ENCODE measurements at places on chromosomes 13 and 19.

GRCh38 chr13:59745392-59745788 lies 418.3 kb downstream of the DIAPH3 start:
- DNase-seq, result no peak

GRCh38 chr13:64793131-64793530 lies 2437.0 kb downstream of the PCDH9 start:
- DNase-seq, result no peak

DNA sequence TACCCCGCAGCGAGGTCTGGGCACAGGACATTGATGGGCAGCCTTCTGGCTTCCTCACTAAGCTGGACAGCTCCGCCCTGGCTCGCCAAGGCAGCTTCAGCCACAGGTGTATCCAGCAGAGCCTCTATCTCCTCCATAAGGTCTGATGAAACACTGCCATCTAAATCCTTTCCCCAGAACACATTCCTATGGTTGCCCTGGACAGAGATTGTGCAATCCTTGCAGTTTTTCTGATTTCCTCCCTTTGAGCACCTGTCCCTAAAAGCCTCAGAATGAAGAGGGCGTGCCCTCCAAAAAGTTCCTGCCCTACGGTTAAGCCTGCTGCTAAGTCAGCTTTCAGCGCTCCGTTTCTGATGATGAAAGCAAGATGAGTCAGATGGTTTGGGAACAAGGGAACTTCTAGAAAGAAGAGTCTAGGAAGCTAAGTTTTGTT lies 21.0 kb downstream of the CLEC4M start:
- DNase-seq, result no peak

DNA sequence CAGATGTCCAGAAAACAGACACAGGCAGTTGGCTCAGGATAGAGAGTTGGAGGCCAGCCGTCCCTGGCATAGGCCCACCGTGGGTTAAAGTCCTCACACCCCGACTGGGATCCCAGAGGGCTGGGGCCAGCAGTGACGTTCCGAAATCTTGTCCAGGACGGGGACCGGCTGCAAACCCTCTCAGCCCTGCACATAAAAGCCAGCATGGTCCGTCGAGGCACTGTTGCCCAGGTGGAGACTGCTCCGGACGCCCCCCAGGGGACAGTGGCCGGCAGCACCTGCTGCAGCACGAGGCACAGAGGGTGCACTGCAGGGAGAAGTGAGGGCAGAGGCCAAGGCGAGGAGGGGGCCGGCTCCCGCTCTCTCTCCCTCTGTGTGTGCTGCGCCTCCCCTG lies 4.3 kb upstream of the IFNL2 start:
- no peak for DNase-seq

DNA sequence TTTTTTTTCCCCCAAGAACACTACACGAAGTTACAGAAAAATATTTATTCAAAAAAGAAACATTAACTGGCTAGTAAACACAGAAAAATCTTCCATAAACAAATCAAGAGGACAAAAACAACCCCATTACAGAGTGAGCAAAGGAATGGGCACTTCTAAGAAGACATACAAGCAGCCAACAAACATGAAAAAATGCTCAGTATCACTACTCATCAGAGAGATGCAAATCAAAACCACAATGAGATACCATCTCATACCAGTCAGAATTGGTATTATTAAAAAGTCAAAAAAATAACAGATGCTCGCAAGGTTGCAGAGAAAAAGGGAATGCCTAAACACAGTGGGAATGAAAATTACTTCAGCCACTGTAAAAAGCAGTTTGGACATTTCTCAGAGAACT lies 131.7 kb downstream of the UGGT2 start:
- no peak for DNase-seq

DNA sequence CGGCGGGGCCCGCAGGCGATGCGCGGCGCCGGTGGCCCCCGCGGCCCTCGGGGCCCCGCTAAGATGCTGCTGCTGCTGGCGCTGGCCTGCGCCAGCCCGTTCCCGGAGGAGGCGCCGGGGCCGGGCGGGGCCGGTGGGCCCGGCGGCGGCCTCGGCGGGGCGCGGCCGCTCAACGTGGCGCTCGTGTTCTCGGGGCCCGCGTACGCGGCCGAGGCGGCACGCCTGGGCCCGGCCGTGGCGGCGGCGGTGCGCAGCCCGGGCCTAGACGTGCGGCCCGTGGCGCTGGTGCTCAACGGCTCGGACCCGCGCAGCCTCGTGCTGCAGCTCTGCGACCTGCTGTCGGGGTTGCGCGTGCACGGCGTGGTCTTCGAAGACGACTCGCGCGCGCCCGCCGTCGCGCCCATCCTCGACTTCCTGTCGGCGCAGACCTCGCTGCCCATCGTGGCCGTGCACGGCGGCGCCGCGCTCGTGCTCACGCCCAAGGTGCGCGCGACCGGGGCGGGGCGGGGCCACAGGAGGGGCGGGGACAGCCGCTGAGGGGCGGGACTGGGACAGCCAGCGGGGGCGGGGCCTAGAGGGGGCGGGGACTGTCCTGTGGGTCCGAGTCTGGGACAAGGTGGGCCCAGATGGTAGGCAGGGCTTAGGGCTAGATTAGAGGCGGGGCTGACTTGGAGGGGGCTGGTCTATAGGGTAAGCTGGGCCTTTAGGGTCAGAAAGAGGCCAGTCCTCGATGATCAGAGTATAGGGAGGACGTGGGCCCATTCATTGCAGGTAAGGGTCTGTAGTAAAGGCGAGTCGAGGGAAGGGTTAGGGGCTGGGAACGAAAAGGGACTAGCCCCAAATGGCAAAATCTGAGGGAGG lies 5.1 kb downstream of the GRIN2D start:
- peak; percentile 80 for DNase-seq

GRCh38 chr13:31261241-31261640 lies 61.5 kb downstream of the B3GLCT start:
- no peak for DNase-seq

DNA sequence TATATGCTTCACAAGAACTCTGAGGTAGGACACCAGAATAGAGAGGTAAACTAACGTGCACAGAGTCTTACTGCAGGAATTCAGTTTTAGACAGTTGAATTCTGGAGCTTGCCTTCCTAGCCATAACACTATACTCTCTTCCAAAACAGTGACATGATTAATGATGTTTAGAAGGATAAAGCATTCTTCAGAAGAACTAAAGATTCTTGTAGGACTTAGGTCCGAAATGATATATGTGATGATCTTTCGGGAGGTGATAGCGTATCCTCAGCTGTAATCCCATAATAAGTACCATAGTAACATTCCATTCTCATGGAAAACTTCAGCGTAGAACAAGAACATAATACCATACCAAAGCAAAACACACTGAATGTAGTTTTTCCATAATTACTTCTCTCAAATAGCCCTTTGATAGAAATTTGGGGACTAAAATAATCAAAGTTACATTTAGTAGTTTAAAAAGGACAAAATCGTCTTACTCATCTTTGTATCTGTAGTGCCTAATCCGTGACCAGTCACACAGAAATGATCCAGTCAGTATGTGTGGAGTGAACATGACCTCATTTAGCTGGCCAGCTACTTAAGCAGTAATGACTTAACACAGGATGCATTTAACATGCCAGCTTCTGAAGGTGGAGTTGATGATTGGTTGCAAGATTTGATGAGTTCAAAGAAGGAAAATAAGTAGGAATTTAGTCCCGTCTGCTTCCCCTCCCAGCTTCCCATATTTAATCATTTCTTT lies 38.4 kb downstream of the PIBF1 start:
- DNase-seq, result no peak

- DNase-seq, result no peak
Measured at GRCh38 chr13:43368003-43368402, 344.6 kb downstream of the DNAJC15 start.

DNA sequence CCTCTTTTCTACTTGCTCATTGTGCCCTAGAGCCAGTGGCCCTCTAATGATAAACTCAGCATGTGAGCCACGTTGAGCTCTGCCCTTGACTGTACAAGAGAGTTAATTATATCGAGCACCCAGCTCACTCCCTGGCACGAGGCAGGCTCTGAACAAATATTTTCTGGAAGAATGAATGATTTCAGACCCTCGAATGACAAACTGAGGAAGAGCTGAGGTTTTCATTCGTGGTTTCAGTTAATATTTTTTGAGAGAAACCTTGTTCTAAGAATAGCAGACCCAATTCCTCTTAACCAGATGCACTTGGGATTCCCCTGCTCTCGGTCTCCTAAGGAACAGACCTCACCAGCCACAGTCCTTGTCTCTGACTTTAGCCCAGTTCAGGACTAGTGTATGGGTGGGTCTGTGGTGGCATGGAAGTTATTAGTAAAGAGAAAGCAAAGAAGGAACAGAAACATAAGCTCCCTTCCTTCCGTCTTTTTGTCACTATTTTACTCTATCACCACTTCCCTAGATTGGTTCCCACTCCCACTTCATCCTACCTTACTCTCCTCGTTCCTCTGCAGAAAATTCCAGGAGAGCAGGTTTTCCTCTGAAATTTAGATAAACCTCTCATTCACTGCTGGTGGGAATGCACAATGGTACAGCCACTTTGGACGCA lies 22.1 kb upstream of the WDFY2 start:
- no peak for DNase-seq

DNA sequence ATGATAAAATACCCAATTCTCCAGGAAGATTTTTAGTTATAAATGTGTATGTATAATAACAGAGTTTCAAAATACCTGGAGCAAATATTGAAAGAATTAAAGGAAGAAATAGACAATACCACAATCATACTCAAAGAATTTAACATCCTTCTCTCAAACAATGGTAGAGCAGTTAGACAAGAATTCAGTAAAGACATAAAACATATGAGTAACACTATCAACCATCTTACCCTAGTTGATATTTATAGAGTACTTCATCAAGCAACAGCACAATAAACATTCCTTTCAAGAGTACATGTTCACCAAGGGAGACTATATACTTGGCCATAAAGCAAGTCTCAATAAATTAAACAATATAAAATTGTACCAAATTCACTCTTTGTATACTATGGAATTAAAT lies 108.4 kb downstream of the DLEU7 start:
- DNase-seq, result no peak

GRCh38 chr19:46374536-46375475 lies 27.9 kb downstream of the PPP5C start:
- DNase-seq, result no peak

- no peak for DNase-seq
Measured at GRCh38 chr19:9958379-9958821, 22.1 kb upstream of the OLFM2 start.
